CD8-positive, alpha-beta T cell (primary cell): ENCODE measurements at places on chromosomes 4 and X. TPM values are rescaled to one million over a fixed set of nuclear protein-coding genes. Genes with fewer than 3 reads are reported as not detected.

- DNase-seq: no peak
Observed at GRCh38 chr4:8534129-8534528, 46.1 kb upstream of the GPR78 start.

DNA sequence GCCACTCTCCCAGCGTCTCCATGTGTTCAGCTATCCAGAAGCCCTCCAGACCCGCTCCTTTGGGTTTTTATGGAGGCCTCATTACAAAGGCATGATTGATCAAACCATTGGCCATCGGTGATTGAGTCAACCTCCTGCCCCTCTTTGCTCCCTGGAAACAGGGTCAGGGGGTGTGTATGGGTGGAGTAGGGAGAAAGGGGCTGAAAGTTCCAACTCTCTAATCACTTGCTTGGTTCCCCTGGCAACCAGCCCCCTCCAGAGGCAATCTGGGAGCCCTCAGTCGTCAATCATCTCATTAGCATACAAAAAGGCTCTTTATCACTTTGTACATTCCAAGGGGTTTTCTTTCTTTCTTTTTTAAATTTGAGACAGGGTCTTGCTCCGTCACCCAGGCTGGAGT, 2.3 kb downstream of the TRIM2 start:
- no peak for DNase-seq

DNA sequence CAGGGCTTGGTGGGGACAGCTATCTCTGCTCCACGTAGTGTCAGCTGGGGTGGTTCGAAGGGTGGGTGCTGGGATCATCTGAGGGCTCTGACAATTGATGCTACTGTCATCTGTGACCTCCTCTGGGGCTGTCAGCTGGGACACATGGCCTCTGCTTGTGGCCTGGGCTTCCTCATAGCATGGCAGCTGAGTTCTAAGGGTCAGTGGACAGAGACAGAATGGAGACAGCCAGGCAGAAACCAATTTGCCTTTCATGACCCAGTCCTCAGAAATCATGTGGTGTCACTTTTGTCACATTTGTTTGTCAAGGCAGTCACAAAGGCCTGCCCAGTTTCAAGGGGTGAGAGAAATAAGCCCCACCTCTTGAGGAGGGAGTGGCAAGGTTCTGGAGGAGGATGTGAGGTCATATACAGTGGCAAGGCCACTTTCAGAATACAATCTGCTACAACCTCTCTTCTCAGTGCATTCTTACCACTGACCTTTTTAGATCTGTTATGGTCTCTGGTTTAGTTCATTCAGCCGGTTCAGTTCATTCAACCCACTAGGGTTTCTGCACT, 103.6 kb upstream of the BCOR start:
- peak; percentile 18 for DNase-seq

GRCh38 chr4:163540977-163541376, 46.5 kb downstream of the TMA16 start:
- no peak for DNase-seq

GRCh38 chrX:68238568-68238967, 194.7 kb downstream of the OPHN1 start:
- no peak for DNase-seq

GRCh38 chr4:115259642-115260041, 146.2 kb upstream of the NDST4 start:
- no peak for DNase-seq

GRCh38 chr4:575281-576141, 584 bp downstream of the TMEM271 start:
- no peak for DNase-seq

- DNase-seq: no peak
Observed at GRCh38 chr4:75031775-75032174, 98.9 kb downstream of the PARM1 start.

DNA sequence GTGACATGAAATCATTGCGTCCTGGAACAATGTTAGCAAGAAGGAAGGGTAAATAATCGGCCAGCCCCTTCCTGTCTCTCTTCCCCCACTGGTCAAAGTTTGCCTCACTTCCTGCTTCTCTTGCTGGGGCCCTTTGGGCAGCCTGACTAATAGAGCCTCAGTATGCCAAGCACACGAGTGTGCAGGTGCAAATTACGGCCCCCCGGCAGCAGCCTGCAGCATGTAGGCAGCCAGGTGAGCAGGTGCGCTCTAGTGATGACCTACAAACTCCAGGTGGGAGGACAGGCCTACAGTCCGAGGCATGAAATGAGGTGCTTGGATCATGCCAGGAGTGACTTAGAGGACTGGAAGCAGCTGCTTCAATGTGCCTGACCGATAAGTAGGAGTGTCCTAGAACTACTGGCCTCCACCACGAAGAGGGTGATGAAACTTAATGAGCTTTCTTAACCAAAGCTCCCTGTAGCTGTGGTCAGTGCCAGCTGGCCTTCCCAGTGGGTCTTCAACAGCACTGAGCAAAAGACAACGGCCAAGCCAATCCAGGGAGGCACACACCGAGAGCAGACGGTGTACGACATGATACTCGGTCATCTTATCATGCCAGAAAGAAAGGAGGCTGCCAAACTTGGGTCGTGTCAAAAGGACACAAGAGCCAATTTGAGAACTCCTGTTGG, 26.1 kb upstream of the FAT1 start:
- DNase-seq: no peak

- DNase-seq: peak; percentile 72
Observed at GRCh38 chrX:107678957-107679740, 50.8 kb downstream of the PRPS1 start.

GRCh38 chr4:6873291-6873690, 36.3 kb upstream of the TBC1D14 start:
- no peak for DNase-seq

DNA sequence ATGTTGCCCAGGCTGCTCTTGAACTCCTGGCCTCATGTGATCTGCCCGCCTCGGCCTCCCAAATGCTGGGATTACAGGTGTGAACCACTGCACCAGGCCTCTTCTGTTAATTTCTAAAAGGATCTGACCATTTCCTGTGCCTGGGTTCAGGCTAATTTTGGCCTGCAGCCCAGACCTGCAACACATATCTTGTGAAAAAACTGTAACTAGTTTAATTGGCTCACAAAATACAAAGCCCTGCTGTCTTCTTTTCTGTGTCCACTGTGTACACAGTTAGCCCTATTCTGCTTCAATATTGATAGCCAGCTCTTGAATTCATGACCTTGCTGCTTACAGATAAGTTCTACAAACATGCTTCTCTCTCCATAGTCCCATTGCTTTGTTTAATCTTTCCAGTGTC, 753.5 kb downstream of the PDHA2 start:
- no peak for DNase-seq

GRCh38 chrX:107571296-107571998, 56.9 kb upstream of the PRPS1 start:
- no peak for DNase-seq

DNA sequence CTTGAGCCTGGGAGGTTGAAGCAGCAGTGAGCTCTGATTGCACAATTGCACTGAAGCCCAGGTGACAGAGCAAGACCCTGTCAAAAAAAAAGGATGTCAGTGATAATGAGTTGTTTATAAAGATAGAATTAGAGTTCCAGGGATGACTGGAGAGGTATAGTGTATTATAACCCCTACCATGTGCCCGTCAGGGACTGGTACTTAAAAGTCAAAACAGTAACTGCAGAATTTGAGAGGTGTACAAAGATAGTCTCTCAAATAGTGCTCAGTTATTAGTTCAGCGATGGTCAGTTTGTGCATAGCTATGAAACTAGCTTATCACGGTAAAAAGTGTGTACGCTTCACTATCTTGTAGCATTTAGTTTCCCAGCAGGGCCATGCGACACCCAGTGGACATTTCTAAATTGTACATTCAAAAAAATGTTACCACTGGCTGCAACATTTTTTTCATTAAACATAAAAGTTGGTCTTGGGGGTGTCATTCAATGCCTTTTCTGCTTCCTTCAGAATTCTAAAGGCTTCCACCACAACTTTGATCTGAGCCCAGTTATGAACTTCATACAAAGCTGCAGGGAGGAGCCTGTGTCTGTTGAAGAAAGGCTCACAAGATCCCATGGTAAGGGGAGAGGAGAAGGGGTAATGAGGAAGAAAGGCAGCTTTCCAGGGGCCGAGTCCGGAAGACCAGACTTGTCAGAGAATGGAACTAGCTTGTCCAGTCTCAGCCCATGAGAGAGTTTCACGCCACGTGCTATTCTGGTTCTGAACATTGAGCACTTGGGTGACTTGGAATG, 9.2 kb upstream of the GYG2 start:
- DNase-seq: no peak

DNA sequence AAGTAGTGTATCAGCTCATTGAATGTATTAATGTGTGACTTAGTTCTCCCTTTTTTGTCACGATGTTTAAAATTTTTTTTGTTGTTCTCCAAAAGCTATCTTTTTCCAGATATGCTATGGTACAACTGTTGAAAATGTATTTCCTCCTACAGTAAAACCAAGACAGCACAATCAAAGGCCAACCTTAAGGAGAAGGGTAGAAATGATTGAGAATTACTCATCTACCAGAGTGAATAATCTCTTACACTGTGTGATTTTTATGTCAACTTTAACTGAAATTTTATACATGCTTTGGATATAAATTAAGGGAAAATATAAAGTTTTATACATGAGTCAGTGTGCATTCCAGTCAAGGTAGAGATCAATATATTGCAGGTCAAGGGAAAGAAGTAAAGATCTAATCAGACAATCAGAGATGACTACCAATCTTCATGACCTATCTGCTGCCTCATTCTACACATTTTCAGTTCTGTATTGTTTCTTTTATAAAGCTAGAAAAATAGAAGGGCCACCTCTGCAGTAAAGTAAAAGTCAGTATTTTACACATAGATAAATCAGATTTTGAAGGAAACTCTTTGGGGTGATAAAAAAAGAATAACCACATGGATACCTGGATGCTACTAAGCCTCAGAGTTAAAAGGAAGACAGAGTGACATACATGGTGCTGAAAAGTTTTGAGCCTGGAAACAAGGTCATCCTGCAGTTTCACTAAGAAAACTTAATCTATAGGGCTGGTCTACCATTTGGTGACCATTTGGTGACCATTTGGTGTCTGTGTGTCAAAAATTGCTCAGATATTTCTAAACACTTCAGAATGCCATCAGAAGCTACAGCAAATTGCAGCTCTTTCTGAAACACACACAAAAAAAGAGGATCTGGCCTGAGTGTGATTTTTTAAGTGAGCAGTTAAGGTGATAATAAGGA, 1.6 kb downstream of the FAM13A start:
- DNase-seq: no peak

DNA sequence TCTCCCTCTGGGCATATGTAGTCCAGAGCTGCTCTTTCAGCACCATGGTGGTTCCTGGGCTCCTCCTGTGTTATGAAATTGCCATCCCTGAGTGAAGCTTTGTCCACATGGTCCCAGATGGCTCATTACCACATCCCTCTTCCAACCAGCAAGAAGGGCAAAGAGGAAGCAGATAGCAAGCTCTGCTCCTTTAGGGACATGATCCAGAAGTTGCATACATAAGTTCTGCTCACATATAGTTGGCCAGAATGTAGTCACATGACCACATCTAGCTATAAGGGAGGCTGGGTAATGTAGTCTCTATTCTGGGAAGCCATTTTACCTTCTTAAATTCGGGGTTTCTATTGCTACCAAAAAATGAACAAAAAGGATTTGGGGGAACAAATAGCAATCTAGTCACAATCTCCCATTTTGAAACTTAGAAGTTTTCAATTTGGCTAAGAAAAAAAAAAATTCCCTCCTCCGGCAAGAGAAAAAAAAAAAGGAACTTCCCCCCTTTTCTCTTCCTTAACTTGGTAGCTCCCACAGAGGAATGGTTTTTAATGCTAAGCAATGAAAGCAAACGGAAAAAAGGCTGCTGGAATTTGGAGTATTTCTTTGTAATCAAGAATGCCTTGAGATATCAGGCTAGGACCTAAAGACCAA, 88.2 kb upstream of the USP9X start:
- peak; percentile 14 for DNase-seq

DNA sequence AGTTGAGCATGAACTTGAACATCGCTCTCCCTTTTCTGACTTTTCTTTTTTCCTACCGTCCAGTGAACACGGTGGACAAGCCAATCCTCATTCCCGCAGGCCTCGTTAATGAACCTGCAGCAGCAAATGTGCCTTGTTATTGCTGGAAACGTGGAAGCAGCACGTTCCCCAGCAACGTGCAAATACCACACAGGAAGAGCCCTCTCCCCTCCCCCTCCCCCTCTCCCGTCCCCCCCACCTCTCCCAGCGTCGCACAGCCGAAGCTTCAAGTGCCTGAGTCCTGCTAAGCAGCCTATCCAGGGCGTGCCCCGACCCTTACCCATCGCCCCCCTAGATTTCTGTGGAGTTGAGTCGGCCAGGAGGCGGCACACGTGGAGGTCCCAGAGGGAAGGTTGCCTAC, 219.9 kb downstream of the BCOR start:
- DNase-seq: no peak

- DNase-seq: no peak
Observed at GRCh38 chr4:932713-933070, 432 bp downstream of the TMEM175 start.

SLC10A4 gene
- not detected for total RNA-seq

C4orf50 gene
- total RNA-seq: 0.27 TPM

TREX2 gene
- 1.7 TPM for total RNA-seq

NUP54 gene
- 103 TPM for total RNA-seq

CLNK gene
- total RNA-seq: not detected

RS1 gene
- not detected for total RNA-seq
